T1000 (cell line): ENCODE measurements at places on chromosomes 6 and 20.
A peak's percentile ranks its signal among the peaks of the same experiment; 100 is the strongest.

DNA sequence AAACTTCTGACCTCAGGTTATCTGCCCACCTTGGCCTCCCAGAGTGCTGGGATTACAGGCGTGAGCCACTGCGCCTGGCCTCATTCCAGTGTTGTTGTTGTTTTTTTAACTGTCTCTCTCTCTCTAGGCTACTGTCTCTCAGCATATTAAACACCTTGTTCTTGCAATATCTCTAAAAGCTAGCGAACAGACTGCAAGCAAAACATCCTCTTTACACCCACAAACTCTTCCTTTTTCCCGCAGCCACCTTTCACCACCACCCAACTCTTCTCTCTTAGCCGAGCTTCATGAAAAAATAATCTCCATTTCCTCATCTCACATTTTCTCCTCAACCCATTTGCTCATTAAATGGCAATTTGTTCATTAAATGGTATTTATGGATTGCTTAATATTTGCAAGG is 45.5 kb downstream of the SGK1 start:
- no peak for DNase-seq

DNA sequence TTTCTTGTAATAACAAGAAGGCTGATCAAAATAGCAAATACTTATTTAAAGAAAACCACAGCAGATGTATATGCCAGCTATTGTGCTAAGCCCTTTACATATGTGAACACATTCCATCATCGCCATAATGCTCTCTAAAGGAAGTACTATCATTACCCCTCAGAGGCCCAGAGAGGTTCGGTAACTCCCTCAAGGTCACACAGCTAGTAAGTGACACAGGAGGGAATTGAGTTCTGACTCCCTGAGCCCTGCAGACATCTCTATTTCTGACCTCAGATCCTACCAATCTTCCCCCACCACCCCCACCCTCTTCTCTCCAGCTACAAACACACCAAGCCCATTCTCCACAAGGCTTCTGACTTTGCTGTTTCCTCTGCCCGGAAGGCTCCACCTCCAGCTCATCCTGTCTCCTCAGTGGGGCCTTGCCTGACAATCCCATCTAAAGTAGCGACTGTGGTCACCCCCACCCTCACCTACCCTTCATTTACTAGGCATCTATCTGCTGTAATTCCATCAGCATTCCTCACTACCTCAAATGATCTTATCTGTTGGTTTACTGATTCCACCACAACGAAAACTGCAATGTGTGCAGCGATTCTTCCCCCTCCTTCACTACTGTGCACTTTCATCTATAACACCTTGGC is 234.5 kb downstream of the LRFN2 start:
- no peak for DNase-seq

DNA sequence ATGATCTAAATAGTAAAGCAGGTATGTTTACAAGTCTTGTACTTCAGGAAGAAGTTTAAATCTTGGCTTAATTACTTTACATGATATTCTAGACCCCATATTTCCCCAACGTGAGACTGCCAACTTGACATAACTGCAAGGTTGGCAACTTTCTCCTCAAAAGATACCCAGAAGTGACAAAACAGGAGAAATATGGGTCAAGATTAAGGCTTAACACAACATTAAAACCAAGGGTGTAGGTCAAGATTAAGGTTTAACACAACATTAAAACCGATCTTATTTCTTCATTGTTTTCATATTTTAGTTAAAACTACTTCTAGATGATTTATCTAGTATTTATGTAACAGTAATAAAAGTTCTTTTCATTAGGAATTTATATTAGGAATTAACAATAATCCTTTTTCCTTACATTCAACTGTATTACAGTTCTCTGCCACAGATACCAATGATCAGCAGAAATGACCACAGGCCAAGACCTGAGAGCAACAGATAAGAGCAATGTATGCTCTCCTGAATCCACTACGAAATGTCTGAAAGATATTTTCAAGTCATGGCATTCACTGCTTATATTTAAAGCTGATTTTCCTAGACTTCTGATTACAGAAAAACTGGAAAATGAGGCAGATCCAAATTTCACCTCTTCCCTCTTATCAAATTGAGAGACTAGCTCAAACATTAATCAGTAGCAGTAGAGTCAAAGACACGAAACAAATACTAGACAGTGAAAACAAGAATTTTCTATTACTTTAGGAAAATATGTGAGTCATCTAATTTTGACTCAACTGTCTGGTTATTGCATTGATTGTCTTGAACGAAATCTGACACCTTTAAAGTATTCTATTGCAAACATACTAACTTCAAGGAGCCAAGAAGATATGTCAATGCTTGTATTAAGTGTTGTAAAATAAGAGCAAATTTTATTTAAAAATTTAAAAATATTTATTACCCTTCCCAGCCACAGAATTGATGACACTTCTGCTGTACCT is 72.3 kb downstream of the RNGTT start:
- no peak for DNase-seq

GRCh38 chr6:82955841-82956240 is 109.8 kb downstream of the UBE3D start:
- DNase-seq: no peak

GRCh38 chr6:57263739-57264138 is 41.6 kb upstream of the RAB23 start:
- no peak for DNase-seq

DNA sequence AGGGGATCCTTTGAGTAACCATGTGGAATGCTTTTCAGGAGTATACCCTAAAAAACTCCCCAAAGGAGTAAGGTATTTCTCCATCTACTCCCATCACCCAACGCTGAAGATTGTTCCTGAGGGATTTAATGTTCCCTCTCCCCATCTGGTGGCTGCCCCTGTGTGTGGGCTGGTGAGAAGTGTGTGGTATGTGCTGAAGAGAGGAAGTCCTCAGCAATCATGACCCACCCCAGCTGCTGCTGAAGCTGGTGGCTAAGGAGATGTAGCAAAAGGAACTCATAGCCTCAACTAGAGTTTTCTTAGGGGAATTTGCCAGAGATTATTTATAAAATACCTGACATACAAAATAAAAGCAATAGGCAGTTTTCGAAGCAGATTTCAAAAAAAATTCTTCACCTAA is 114.3 kb upstream of the JAG1 start:
- DNase-seq: no peak

DNA sequence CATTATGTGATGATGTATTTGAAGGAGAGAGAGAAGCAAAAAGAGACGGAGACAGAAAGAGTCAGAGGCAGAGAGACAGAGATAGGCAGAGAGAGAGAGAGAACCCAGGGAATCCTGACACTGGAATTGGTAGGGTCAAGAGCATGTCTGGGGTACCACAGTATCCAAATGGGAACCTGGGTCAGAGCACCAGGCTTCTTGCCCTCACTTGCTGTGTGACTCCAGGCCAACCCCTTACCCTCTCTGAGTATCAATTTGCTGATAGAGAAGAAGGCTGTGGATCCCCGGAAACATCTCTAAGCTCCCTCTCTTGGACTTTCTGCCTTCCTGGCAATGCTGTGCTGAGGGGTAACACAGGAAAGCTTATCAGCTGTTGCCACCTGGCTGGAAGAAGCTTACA is 385.3 kb upstream of the SULF2 start:
- no peak for DNase-seq

GRCh38 chr6:40909811-40910210 is 129.2 kb downstream of the UNC5CL start:
- no peak for DNase-seq

DNA sequence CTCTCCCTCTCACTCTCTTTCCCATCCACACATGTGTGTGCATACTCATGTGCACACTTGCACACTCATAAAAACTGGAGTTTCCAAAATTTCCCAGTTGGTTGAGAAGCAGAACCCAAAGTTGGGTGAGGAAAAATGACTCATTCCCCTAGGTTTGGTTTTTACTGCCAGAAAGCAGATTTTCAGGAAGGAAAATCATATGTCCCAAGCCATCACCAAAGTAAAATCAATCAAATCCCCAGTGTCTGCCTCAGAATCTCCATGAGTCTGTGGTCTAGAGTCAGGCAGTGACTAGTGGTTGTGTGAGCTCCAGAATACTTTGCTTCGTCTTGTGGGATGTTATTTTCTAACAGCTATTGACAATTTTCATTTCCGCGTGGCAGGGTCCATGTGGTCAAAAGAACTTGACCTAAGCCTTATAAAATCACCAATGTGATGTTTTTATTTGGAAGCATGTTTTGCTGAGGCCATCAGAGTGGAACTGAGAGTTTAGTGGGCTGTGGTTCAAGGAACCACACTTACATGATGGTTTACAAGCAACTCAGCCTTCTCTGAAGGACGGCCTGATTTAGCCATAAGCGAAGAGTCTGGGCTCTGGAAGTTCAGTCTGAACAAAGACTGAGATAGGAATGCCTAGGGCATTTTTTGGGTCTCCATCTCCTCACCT is 81.9 kb upstream of the CCN6 start:
- DNase-seq: no peak

GRCh38 chr6:83114164-83114563 is 46.7 kb downstream of the DOP1A start:
- no peak for DNase-seq

DNA sequence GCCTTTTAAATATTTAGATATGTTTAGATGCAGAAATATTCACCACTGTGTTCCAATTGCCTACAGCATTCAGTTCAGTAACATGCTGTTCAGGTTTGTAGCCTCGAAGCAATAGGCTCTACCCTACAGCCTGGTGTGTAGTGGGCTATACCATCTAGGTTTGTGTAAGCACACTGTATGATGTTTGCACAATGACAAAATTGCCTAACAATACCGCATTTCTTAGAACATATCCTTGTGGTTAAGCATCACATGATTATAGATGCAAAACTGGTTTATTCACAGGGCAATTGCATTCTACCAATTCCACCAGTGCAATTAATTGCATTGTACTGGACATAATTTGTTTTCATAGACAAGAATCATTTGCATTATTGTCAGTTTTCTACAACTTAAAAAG is 7.9 kb upstream of the SLC22A16 start:
- DNase-seq: no peak

- DNase-seq: no peak
These were observed 506.8 kb upstream of the CITED2 start for GRCh38 chr6:139881236-139881635.

- DNase-seq: no peak
These were observed 149.5 kb downstream of the TMEM242 start for GRCh38 chr6:157173776-157174175.

DNA sequence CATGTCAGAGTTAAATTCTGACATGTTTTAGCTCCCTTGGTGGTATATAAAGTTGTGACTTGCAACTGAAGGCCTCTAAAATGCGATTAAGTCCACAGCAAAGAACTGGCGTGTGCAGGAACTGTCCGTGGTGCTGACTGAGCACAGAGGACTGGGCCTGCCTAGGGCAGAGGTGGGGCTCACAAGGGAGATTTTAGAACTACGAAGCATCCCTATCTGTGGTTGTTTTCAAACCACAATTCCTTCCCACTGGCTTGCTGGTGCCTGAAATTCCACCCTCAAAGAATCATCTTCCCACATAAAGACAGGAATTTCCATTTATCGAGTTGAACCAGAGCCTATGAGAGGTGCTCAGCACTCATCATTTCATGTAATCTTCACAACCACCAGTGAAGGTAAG is 30.1 kb downstream of the RIMS4 start:
- DNase-seq: peak; percentile 15

DNA sequence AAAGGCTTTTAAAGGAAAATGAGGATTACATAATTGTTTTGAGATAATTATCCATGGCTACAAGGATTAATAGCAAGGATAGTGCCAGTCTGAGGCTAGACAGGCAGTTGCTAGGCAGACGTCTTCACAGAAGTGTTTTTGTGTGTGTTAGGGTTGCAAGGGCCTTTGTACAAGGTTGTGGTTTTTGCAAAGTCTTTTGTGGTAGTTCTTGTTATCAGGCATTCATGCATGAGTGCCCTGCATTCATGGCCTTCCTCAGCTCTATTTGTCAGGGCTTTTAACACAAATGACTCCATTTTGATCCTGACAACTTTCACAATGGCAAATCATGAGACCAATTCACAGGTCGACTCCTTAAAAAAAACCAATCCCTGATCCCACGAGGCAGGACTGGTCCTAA is 68.1 kb upstream of the TXNDC5 start:
- DNase-seq: no peak

GRCh38 chr20:63259734-63260460 is 5.6 kb upstream of the NKAIN4 start:
- DNase-seq: no peak
